ENCODE measurements at places on chromosomes 16 and 17.
A peak's percentile ranks its signal among the peaks of the same experiment; 100 is the strongest.

- DNase-seq, result peak; percentile 74
Measured at GRCh38 chr16:87463722-87464690, 28.8 kb downstream of the ZCCHC14 start.

GRCh38 chr16:11526655-11527350 is 59.9 kb downstream of the LITAF start:
- no peak for DNase-seq

DNA sequence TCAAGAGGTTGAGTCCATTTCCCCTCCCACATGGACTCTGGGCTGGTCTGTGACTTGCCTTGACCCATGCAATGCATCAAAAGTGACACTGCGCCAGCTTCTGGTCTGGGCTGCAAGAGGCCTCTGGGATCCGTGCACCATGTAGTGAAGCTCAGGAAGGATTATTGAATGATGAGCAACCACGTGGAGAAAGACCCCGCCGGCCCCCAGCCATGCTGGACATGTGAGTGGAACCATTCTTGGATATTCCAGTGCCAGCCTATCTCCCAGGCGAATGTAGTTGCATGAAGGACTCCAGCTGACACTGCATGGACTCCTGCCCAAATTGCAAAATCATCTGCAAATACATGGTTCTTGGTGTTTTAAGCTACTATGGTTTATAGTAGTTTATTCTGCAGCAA is 7.6 kb upstream of the ALOX15B start:
- no peak for DNase-seq

DNA sequence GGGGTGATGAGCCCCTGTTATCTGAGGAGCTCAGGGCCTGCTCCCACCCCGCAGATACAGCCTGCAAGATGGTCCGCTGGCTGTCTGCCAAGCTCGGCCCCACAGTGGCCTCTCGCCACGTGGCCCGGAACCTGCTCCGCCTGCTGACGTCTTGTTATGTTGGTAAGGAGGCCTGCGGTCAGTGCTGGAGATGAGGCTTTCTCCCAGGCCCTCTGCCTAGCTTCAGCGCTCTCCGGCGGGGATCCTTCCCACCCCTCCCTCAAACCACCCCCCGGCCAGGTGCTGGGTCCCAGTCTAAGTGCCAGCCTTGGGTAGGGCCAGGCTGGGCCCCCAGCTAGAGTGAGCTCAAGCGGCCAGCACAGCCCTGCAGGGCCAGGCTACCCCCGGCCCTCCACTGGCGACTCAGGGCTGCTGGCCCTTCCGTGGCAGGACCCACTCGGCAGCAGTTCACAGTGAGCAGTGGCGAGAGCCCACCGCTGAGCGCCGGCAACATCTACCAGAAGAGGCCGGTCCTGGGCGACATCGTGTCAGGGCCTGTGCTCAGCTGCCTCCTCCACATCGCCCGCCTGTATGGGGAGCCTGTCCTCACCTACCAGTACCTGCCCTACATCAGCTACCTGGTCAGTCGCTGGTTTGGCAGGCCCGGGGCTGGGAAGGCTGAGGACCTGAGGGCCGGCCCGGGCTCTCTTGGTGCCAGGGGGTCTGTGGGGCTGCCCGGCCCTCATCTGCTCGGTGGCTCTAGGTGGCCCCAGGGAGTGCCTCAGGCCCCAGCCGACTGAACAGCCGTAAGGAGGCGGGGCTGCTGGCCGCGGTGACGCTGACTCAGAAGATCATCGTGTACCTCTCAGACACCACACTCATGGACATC is 6.1 kb downstream of the WDR81 start:
- DNase-seq, result no peak

DNA sequence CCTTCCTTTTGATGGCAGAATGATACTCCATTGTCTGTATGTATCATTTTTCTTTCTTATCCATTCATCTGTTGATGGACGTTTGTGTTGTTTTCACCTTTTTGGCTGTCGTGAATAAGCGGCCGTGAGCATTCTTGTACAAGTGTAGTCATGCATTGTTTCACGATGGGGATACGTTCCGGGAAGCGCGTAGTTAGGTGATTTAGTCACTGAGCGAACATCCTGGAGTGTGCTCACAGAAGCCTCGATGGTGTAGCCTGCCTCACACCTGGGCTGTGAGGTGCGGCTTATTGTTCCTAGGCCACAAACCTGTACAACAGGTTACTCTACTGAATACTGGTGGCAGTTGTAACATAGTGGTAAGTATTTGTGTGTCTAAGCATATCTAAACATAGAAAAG is 136.5 kb downstream of the CMIP start:
- DNase-seq, result no peak

GRCh38 chr16:50282010-50282538 is 15.7 kb downstream of the ADCY7 start:
- DNase-seq, result peak; percentile 97

- DNase-seq, result peak; percentile 94
Measured at GRCh38 chr17:78013683-78014467, 55.4 kb downstream of the TNRC6C start.

GRCh38 chr16:72961115-72961832 is 86.7 kb downstream of the ZFHX3 start:
- no peak for DNase-seq

DNA sequence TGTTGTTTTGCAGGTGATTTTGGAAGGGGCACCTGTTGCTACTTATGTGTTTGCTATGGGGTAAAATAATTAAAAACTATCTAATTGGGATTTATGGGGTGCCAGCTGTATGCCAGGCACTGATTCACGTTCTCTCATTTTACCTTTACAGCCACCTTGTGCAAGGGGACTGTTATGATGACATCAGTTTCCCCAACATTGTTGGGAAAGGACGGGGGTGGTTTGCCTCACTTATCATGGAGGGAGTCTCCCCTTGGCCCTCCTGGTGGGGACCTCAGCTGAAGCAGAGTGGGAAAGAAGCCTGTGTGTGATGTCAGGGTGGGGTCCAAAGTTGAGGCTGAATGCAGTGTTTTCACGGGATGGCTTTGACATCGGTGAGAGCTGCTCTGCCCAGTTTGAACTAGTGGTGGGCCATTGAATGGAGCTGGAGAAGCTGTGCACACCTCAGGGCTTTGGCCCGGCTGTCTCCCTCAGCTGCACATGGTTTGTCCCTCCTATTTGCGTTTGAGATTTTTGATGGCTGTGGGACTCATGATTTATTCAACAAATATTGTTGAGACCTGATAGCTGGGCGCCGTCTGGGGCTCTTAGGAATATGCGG is 36.1 kb downstream of the CMIP start:
- no peak for DNase-seq

All from Kasumi-1 (cell line).